Naive thymus-derived CD8-positive, alpha-beta T cell (primary cell): ENCODE measurements at places on chromosomes 5 and 9.

- no peak for DNase-seq
Measured at GRCh38 chr9:4849369-4849768, 56.6 kb downstream of the RCL1 start.

DNA sequence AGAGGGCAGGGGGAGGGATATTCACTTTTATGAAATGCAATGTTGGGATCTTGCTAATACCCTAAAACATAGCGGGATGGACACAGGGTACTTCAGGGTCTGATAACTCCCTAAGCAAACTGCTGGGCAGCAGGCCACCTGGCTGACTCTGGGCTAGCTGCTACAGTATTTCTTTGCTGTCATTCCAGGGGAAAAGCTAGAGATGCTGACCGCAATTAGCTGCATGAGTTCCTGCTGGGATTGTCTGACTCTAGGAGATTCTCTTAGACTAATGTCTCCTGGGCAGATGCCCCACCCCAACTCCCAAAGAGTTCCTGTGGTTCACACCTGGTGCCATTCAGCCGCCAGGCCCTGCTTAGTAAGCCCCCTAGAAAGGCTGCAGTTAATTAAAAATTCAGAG, 69.9 kb downstream of the PSAT1 start:
- DNase-seq = no peak

DNA sequence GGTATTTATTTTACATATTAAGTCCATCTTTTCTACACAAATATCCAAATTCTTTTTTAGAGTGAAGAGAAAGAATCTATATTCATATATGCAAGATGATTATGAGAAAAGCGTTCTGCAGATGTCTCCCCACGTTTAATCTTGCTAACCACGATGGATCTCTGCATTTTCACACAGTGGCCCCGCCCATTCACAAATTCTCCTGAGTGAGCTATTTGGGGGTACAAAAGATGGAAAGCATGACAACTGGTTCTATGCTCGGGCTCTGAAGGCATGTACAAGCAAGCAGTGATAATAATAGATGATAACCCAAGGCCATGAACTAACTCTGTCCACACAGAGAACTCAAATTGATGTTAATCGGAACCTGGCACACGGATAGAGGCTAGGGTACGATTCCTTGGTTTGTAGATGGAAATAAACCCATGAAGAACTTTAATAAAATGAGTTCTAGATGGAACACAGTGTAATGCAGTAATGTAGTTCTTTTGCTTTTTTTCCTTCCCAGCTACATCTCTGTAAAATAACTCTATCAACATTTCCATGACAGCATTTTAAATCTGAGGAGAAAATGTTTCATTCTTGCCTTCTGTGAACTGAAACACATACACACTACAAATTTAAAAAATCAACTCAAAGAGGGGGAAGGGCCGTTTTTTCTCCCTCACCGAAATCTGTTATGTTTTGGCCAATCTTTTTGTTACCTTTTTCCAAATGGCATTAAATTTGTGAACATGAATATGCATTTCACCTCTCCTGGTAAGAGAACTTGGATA, 851.7 kb upstream of the DMAC1 start:
- DNase-seq = no peak

GRCh38 chr9:113223963-113224362, 2.6 kb downstream of the SLC31A1 start:
- no peak for DNase-seq

- DNase-seq = no peak
Measured at GRCh38 chr9:110111868-110112267, 96.1 kb downstream of the C9orf152 start.

GRCh38 chr9:1554081-1555035, 460.8 kb upstream of the SMARCA2 start:
- DNase-seq = no peak

- DNase-seq = no peak
Measured at GRCh38 chr9:129840034-129840433, 4.8 kb downstream of the USP20 start.

GRCh38 chr5:181197326-181197951, 7.6 kb downstream of the TRIM7 start:
- DNase-seq = no peak

- DNase-seq = no peak
Measured at GRCh38 chr5:122515709-122516431, 203.8 kb downstream of the SNCAIP start.

- no peak for DNase-seq
Measured at GRCh38 chr9:1005043-1005667, 28.7 kb downstream of the DMRT3 start.

GRCh38 chr5:125258615-125259014, 512.2 kb upstream of the ZNF608 start:
- no peak for DNase-seq

- DNase-seq = no peak
Measured at GRCh38 chr5:176612008-176612407, 2.1 kb upstream of the GPRIN1 start.

GRCh38 chr5:66987126-66987525, 209.5 kb downstream of the CD180 start:
- no peak for DNase-seq

DNA sequence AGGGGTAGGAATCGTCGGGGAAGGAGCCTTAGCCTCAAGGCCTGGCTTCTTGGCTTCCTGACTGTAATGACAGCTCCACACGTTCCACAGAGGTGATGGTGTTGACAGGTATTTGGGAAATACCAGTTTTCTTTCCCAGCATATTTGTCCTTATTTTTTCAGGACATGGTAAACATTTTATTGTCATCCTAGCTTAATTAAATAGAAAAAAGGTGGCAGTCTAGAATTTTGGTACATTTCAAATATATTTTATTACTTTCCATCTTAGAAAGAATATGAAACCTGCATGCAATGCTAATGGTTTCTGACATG, 8.4 kb downstream of the CXCL14 start:
- DNase-seq = no peak

DNA sequence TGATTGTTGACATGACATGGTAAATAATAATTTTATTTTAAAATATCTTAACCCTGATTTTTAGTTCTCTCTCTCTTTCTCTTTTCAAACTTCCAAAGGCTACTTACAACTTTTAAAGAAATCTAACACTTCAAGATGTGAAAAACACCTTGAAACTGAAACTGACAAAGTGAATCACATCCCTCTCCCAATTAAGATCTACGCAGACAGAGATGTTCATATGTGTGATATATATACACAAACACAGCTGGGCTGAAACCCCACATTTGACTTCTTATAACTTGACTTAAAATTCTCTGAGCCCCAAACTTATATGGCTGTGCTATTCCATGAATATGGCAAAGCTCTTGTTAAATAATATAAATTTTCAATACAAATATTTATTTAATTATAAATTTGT, 261.2 kb upstream of the PTPRD start:
- no peak for DNase-seq

DNA sequence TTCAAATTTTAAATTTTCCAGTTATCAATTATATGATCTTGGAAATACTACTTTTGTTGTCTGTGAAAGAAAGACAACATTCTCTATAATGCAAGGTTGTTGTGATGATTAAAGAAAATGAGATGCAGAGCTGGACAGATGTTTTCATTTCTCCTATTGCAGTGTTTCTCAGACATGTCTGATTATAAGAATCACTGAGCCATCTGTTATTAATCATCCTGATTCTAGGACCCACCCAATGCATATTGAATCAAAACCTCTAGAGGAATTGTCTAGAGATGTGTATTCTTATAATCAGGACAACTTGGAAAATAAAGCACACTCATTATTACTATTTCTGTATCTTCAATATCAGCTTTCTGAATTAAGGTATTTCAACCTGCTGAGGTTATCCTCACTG, 121.1 kb upstream of the ASTN2 start:
- DNase-seq = no peak

- DNase-seq = no peak
Measured at GRCh38 chr5:142832263-142832662, 62.1 kb downstream of the ARHGAP26 start.

GRCh38 chr9:6779417-6780241, 21.9 kb downstream of the KDM4C start:
- no peak for DNase-seq

DNA sequence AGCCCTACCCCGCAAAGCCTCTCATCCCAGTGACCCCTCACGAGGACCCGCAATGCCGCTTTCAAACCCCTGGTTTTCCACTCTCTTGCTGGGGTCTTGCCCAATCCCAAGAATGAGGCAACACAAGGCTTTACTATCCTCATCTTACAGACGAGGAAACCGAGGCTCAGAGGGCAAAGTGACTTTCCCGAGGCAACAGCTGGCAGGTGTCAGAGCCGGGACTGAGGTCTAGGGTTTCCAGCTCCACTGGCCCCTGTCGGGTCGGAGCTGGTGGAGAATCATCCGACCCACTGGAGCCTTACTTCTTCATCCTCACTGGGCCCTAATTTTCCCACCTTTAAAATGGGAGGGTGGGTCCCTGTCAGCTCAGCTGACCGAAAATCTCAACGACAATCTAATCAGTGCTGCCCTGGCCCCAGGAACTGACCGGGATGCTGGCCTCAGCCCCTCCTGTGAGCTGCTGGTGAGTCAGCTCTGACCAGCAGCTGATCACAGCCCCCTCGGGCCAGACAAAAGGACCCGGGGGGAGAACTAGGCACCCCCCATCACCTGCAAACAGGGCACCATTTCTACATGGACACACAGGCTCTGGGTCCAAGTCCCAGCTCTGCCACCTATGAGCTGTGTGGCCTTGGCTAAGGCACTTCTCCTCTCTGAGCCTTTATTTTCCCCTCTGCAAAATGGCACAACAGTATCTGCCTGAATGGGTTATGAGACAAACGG, 72.7 kb upstream of the STXBP1 start:
- no peak for DNase-seq

GRCh38 chr9:137626464-137626863, 7.7 kb downstream of the EHMT1 start:
- DNase-seq = no peak

DNA sequence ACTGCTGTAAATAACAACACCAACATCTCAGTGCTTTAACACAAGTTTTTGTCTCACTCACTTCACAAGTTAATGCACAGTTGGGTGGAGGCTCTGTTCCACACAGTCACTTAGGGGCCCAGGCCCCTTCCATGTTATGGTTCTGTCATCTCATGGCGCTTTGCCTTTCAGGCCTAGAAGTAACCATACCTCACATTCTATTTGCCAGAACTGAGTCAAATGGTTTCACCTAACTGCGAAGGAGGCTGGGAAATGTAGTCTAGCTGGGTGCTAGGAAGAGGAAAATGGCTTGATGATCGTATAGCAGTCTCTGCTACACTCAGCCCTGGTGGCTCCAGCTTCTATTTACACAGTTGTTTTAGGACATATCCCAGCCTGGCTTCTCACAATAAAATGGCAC, 23.1 kb upstream of the MVB12B start:
- no peak for DNase-seq

DNA sequence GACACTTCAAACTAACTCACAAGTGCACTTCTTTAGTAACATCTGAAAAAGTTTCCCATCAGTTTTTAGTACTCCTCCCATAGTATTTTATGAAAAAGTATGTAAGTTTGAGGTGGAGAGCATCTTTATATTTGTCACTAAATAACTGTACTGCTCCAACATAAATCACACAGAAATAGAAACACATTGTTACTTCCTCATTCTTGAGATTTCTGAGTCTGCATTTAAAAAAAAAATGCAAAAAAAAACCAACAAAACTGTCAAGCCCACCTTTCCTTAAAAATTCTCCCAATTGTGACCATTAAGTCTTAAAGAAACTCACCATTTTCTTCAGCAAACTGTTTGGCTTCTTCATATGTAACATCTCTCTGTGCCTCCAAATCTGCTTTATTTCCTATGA, 18.7 kb downstream of the RAB14 start:
- DNase-seq = no peak

DNA sequence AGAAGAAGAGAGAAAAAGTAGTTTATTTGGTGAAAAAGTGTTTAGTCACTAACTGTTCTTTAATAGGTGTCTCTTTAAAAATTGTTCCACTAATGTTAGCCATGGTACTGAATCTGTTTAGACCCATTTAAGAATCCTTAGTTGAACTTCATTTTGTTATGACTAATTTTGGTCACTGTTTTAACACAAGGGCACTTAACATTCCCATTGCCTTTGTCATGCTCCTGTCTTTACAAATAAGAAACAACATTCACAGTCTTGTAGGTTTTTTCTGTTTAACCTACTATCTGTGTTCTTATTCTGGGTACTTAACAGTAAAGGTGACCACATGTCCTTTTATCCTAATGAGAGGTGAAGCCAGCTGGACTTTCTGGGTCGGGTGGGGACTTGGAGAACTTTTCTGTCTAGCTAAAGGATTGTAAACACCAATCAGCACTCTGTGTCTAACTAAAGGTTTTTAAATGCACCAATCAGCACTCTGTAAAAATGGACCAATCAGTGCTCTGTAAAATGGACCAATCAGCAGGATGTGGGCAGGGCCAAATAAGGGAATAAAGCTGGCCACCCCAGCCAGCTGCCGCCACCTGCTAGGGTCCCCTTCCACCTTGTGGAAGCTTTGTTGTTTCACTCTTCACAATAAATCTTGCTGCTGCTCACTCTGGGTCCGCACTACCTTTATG, 116.7 kb downstream of the WDR70 start:
- no peak for DNase-seq

- DNase-seq = no peak
Measured at GRCh38 chr5:170126626-170127025, 20.9 kb downstream of the FOXI1 start.
